ENCODE measurements at places on chromosomes 5 and 9. TPM values are rescaled to one million over a fixed set of nuclear protein-coding genes. Genes with fewer than 3 reads are reported as not detected.

The ADAMTS16 gene
- total RNA-seq = 0.05 TPM

The TMEM252 gene
- not detected for total RNA-seq

- no peak for DNase-seq
These were observed 93.4 kb upstream of the SLC30A5 start for GRCh38 chr5:69000216-69000919.

DNA sequence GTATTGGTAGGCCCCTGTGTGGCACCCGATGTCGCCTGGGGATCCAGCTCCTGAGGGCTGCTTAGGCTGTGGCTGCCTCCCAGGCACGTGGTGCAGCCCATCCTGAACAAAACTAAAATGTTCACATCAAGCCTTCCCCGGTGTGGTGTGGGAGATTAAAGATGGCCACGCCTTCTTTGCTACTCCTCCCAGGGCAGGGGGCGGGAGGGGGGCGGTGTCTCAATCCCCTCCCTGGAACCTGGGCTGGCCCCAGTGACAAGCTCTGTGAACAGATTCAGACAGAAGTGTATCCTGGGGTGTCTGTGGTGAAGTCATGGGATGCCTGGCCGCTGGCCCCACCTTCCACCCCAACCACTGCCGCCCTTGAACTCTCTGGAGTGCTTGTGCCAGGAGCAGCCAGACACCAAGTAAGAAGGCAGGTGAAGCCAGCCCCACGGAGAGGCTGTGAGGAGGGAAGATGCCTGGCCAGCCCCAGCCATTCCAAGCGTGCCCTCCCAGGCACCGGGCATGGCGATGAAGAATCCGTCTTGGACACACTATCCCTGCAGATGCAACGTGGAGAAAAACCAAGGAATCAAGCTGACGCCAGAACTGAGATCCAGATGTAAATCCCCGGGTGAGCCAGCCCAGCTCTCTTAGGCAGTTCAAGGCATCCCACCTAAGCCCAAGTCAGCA lies 75.8 kb downstream of the AK8 start:
- no peak for DNase-seq

- DNase-seq = no peak
These were observed 13.4 kb upstream of the ZDHHC21 start for GRCh38 chr9:14706530-14707140.

GRCh38 chr5:178432421-178433272 lies 157.5 kb downstream of the COL23A1 start:
- no peak for DNase-seq

Data from Right ventricle myocardium superior (tissue), 1 donor.